ENCODE measurements at places on chromosomes 11 and 22.

DNA sequence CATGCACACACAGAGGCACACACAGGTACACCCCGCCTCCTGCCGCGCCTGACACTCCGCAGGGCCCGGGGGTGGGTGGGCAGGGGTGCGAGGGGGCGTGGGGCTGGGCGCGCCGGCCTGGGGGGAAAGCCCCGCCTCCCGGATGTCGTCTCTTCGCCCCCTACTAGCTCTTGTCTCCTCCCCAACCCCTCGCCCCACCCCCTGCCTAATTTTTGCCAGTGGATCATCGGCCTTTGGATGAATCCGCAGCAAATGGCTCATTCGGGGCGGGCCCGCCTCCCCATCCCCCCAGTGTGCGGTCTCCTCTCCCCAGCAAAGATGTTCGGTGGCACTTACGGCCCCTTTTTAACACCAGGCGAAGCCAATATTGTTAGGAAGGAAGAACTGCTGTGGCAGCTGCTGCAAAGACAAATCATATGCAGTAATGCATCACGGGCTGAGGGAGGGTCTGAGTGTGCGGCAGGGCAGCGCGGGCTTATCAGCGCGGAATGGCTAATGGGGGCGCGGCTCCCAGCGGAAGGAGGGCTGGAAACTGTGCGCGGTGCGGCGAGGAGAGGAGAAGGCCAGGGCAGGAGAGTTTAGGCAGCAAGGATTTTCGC is 13.4 kb upstream of the NECTIN1 start:
- no peak for DNase-seq

GRCh38 chr11:61832754-61833153 is 4.7 kb downstream of the FADS2 start:
- DNase-seq: no peak

DNA sequence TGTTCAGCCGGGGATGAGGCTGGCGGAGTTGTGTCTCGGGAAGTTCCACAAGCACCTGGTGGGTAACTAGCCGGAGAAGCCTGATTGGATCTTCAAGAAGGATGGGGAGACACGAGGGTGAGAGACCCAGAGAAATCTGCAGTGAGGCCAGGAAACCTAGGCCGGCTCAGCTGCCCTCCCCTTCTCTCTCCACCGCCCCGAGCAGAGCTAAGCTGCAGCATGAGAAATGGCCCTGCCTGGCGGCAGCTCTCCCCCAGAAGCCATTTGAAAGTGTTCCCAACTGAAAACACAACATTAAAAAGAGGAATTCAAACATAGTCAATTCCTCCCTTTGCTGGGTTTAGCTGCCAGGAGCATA is 77.8 kb upstream of the SHISAL1 start:
- DNase-seq: no peak

DNA sequence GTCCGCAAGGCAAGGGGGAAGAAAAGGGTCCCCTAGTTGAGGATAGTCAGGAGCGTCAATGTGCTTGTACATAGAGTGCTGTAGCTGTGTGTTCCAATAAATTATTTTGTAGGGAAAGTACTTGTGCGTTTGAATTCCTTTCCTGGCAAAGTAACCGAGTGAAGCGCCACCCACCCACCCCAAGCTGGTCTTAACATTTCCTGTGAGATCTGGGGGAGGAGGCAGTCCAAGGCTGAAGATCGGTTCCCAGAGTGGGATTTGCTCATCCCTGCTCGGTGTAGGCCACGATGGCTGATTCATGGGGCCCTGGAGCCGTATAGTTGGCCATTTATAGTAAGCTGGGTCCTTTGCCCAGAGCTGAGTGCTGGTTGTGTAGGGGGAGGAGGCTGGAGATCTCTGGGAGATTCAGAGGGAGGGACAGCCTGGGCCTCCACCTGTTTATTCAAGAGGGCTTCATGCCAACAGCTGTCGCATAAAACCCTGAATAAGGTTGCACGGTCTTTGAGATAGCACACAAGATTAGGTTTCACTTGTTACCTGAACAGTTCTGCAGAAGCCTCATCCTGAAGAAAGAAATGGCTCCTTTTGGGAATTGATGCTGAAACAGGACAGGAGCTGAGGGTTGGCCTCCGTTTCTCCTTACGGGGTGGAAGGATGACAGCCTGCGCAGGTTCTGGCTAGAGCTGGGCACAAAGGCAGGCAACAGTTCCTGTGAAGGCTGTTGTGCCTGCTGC is 2.4 kb downstream of the ATF4 start:
- peak; percentile 41 for DNase-seq

- DNase-seq: no peak
These were observed 31.5 kb downstream of the TSG101 start for GRCh38 chr11:18495271-18495670.

- DNase-seq: no peak
These were observed 4.2 kb downstream of the THYN1 start for GRCh38 chr11:134248910-134249480.

GRCh38 chr11:75186999-75187398 is 36.1 kb downstream of the SLCO2B1 start:
- no peak for DNase-seq

- DNase-seq: no peak
These were observed 142.8 kb upstream of the MTNR1B start for GRCh38 chr11:92826603-92827002.

DNA sequence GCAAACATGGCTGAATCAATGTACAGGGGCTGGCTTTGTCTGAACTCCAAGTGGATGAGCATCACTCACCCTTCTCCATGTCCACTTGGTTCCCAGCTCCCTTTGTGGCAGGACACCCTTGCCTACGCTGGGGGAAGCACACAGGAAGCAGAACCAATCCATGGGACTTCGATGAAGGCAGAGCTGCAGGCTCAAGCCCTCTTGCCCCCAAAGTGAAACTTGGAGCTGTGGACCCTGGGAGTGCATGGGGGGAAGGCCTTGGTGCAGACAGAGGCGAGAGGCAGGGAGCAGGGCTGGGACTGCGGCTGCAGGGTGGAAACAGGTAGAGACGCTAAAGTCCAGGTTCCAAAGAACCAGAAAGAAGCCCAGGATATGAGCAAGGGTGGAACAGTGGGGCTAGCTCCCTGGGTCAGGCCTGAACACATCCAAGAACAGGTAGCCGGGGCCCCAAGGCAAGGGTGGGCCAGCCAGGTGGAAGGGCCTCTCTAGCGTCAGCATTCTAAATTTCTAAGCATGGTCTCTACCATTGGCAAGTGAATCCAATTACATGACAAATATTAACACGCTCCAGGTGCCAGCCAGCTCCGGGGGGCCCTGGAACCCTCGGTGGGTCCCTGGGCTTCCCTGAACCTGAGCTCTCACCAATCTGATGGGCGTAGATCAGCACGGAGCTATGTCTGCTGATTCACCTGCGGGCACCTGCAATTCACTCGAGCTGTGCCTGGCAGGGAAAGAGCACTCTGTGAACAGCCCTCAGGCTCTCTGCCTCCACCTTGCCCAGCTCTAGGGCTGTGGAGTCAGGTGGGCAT is 532.8 kb downstream of the BRD1 start:
- DNase-seq: no peak

- DNase-seq: no peak
These were observed 5.2 kb downstream of the FXYD2 start for GRCh38 chr11:117819096-117820040.

- DNase-seq: no peak
These were observed 2120.6 kb upstream of the RAG2 start for GRCh38 chr11:38718659-38719058.

DNA sequence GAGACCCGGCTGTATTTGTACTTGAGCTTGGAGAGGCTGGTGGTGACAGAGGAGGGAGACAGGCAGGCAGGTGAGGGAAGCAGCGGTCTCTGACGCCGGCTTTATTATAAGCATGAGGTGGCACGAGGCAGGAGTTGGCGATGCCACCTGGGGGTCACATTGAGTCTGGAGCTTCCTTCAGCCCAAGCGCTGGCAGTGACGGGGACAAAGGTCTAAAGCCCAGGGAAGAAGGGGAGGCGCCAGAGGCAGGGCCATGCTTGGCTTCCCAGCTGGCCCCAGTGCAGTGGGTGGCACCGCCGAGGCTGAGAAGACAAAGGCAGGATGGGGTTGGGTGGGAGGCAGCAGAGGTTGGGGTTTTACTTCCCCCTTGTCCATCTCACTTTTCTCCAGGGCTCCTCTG is 4.5 kb downstream of the FXYD2 start:
- DNase-seq: no peak

DNA sequence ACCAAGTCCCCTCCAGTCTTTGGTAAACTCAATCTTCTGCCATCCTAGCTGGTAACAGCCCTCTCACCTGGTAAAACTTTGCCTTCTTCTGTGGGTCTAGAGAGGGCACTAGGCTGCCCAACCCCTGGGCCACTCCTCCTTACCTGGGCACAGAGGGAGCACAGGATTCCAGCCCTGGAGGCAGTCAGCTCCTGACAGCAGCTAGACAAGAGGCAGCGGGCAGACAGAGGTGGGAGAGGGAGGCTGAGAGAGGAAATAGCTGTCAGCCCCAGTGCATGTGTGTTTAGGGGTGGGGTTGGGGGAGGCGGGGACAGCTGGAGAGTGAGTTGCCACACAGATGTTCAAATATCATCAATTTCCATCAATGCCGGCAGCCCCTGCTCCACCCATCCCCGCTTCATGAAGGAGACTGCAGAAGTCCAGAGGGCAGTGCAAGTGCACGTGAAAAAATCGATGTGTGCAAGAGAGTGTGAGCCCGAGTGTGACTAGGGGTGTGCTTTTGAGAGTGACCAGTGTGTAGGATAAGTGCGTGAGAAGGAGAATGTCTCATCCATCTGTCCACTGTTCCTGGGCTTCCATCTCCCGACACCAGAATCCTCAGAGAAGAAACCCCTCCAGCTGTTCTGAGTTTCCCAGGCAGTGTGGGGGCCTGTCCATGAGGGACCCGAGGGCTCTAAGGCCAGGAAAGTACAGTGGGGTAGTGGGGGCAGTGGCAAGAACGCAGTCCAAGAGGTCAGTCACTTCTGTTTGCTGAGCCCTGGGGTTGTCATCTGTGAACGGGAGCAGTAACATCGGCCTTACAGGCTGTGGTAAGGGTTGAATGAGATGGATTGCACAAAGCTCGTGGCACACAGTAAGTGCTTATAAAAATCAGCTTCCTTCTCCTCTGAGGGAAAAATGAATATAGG is at the start of gene PTGDR2:
TSS of gene PTGDR2 (minus strand) at position 225 of the 908 bp plus-strand sequence. CDS start 2,228 bp downstream, outside the sequence.
- DNase-seq: no peak

GRCh38 chr11:58549644-58550043 is 26.0 kb downstream of the LPXN start:
- no peak for DNase-seq

GRCh38 chr11:16293204-16293681 is 63.1 kb downstream of the SOX6 start:
- no peak for DNase-seq

Measured in CD4-positive, alpha-beta T cell treated with Interleukin-4 for 1 hour (primary cell).